ENCODE measurements at places on chromosomes 1 and 21.

- no peak for DNase-seq
Observed at GRCh38 chr1:238060061-238060460, 169.3 kb upstream of the ZP4 start.

GRCh38 chr1:109133815-109134214, 19.9 kb downstream of the ELAPOR1 start:
- DNase-seq: no peak

GRCh38 chr1:165949335-165950130, 122.1 kb downstream of the UCK2 start:
- DNase-seq: no peak

GRCh38 chr1:96632045-96632664, 89.4 kb upstream of the PTBP2 start:
- no peak for DNase-seq

GRCh38 chr1:216325946-216326345, 97.3 kb downstream of the USH2A start:
- no peak for DNase-seq

GRCh38 chr1:194318790-194319280, 1132.4 kb upstream of the B3GALT2 start:
- DNase-seq: no peak

DNA sequence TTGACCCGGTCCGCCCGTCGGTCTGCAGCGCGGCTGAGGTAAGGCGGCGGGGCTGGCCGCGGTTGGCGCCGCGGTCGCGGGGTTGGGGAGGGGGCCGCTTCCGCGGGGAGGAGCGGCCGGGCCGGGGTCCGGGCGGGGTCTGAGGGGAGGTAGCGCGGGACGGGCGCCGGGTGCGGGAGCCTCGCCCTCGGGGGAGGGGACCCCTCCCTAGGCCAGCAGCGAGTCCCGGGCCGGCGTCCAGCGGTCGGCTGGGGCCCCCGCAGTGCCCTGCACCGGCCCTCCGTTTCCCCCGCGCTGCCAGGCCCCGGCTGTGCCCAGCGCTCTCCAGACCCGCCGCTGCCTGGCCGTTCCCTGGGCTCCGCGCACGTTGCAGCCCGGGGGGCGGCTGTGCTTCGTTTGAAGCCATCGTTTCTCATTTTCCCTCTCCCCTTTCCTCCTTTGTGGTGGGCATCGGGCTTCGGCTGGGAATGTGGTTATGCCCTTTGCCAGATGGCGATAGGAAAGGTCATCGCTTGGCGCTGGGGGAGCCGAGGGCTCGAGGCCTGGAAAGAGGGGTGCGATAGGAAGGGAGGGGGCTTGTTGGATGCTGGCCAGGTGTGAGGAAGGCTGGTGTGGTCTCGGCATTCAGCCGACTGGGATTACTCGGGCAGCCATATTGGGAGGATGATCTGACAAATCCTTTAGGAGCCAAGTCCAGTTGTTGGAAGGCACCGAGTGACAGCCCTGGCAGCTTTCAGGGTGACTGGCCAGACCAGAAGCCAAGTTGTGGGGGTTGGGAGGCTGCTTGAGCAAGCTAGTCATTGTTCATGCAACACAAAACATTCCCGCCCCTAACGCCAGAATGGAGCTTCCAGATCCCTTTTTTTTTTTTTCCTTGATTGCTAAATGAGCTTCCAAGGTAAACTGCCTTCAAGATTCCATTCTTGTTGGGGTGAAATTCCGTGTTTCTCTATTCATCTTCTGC, 753 bp downstream of the KIF1B start:
- DNase-seq: peak; percentile 87

GRCh38 chr1:30779294-30780071, 21.9 kb upstream of the LAPTM5 start:
- DNase-seq: peak; percentile 94

DNA sequence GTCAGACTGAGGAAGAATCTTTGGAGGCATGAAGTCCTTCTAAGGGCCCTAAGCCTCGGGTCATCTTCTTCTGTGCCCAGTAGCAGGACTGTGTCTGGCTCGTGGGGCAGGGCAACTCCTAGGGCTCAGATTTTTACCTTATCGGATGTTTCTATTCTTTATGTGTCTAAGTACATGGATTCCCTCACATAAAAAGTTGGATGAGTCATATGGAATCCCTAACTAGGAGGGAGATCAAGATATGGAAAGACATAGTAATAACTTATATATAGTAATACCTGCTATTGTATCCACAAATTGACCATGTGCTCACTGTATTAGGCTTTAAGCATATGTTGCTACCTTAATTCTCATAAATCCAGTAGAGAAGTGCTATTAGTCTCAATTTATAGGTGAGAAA, 364.5 kb upstream of the CAMK1G start:
- no peak for DNase-seq

DNA sequence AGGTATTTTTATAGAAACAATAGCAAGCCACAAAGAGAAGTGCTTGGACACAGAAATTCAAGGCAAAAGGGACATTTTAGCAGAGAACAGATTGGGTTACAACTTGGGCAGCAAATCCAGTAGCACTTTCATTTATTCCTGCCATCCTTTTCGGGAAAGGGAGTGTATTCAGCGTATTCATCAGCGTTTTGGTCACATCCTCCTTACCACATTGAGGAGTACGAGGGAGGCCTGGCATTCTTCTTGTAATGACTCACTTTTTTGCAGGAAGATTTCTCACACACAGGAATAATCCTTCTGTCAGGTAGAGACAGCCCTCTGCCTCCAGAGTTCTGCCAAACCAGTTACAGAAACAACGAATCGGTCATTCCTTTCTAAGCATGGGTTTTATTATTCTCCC, 18.1 kb upstream of the FAM78B start:
- DNase-seq: no peak

GRCh38 chr21:25560891-25561290, 46.4 kb downstream of the MRPL39 start:
- DNase-seq: no peak

GRCh38 chr1:2617971-2618470, 14.8 kb downstream of the MMEL1 start:
- DNase-seq: no peak

- DNase-seq: no peak
Observed at GRCh38 chr21:34280959-34281358, 82.8 kb upstream of the KCNE2 start.

- no peak for DNase-seq
Observed at GRCh38 chr1:108611984-108612383, 48.9 kb downstream of the HENMT1 start.

DNA sequence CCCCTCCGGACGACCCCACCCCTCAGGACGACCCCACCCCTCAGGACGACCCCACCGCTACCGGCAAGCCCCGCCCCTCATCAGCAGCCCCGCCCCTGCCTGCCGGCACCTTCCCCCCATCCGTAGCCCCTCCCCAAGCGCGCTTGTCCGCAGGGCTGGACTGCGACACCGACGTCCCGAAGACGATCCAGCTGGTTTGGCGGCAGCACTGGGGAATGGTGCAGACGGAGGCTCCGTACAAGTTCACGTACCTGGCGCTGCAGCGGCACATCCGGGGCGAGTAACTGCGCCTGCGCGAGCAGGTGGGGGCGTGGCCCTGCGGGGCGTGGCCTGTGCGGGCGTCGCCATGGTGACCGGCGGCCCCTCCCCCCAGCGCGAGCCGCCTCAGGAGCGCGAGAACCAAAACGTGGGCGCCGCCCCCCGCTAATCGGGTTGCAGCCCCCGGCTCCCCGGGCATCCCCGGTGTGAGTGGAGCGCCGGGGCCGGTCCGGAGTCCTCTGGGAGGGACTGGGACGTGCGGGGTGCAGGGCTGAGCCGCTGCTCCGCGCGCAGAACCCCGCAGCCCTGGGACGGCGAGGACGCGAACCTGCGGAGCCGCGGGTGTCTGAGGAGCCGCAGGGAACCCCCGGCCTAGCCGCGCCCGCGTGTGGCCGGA, 4.9 kb downstream of the RNF223 start:
- DNase-seq: peak; percentile 83
